ENCODE measurements at places on chromosomes 3 and 15.
A peak's percentile ranks its signal among the peaks of the same experiment; 100 is the strongest.

DNA sequence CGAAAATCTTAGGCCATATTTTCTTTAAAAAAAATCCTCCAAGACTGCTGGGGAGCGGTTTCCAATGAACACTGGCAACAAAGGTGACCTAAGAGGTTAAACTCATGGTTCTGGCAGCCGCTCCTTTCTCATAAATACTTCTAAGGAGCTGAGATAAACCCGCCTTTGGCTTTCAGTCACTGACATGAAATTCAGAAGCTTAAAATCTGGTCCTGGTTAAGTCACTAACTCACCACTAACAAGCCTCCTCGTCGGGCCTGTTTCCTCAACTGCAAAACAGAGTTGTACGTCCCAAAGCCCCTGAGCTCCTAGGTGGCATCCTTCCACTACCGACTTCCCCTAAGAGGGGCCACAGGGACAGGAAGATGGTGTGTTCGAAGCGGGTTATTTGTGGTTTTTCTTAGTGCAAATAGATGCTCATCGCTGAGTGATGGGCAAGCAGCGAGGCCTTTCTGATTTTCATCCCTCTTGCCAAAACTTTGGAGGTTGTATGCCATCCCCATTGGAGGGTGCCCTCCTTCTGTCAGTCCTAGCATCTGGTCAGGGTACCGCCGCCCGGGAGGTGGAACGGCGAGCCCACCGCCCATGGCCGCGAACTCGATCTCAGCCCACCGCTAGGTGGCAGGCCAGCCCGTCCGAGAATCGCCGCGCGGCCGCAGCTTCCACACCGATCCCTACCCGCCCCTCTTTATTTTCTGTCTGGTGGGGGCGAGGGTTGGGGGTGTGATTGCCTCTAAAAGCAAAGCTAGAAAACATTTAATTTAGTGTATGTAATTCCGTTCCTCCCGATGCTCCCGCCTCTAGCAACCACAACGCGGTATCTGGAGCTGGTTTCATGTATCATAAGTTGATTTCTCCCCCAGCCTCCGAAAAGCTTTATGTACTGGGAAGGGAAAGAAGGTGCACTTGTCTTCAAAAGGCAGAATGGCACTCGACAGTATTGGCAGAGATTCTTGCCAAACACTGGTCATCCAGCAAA, 4.6 kb downstream of the BCL6 start:
- peak; percentile 64 for DNase-seq

GRCh38 chr15:99965376-99965775, 232.1 kb upstream of the LYSMD4 start:
- DNase-seq = no peak

GRCh38 chr15:43225201-43225949, 4.6 kb upstream of the EPB42 start:
- DNase-seq = peak; percentile 72

DNA sequence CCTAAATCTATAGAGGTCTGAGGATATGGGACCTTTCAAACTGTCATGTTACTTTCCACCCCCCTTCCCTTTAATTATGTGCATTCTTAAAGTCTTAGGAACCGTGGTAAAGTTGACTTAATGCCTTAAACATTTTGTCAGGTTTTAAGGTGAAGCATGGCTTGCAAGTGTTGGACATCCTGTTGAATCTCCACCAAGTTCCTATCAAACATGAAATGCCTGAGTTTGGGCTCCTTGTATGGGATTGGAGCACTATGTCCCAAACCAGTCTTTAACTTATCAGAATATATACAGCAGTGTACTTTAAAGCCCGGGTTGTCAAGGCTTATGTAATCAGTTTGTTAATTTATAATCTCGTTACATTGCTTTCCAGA, 1.1 kb downstream of the SNRK start:
- no peak for DNase-seq

DNA sequence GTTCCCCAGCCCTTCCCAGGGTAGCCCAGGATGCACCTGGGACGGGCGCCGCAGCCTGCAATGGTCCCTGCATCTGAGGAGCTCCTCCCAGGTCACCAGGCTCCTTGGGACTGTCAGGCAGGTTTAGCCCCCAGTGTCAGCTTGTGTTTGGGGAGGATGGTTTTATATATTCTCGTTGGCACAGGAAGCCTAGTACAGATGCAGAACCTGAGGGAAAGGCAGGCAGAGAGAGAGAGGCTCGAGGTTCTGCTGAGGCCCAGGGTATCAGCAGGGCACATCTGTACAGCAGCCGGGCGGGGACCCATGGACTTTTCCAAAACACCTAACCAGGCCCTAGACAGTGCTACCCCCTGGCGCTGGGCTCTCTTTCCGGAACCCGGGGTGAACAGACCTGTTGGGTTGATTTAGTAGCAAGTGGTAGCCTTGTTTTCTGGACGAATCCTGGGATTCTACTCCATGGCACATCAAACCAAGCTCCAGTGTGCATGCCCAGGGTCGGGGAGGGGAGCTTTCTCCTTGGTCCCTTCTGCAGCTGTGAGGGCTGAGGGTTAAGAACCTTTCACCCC, 8.6 kb downstream of the PAK6 start:
- no peak for DNase-seq

DNA sequence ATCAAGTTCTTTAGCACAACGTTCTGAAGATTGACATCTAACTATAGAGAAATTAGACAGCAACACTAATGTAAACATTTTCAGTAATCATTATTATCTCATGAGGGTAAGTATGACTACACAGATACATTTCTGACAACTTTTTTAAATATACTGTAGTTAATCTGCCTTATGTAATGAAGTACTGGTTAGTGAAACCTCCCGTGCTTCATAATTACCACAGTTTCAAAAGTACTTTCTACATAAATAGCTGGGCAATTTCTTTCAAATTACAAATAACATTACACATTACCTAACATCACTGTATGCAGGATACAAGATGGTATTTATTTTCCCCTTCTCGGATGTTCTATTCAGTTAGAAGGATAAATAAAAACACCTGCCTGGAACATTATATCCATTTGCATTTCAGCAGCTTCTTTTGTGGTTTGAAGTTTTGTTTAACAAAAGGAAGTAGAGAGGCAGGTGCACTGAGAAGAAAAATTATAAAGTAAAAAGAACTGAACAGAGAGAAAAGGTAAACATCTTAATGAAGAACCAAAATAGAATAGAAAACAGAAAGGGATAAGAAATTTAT, 1241.5 kb upstream of the GBE1 start:
- DNase-seq = no peak

GRCh38 chr3:80190051-80190450, 422.3 kb upstream of the ROBO1 start:
- no peak for DNase-seq

DNA sequence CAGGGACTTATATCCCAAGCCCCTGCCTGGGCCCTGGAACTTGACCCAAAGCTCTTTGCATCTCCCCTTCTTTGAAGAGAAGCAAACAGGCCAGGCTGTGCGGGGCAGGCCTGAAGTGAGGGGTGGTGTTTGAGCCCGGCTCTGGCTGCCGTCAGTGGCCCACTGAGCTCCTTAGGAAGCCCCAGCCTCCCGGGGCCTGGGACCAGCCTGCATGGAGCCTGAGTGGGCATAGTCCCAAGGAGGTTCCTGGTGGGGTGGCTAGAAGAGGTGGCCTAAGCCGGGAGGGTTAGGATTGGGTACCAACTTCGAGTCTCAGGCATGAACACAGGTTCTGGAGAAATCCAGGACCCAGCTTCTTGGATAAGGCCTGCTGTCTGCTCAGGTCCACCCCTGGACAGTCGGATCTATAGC, 6.4 kb downstream of the TMIE start:
- no peak for DNase-seq

- no peak for DNase-seq
Observed at GRCh38 chr3:2246873-2247648, 148.4 kb downstream of the CNTN4 start.

GRCh38 chr15:88113613-88114308, 142.8 kb downstream of the NTRK3 start:
- no peak for DNase-seq

DNA sequence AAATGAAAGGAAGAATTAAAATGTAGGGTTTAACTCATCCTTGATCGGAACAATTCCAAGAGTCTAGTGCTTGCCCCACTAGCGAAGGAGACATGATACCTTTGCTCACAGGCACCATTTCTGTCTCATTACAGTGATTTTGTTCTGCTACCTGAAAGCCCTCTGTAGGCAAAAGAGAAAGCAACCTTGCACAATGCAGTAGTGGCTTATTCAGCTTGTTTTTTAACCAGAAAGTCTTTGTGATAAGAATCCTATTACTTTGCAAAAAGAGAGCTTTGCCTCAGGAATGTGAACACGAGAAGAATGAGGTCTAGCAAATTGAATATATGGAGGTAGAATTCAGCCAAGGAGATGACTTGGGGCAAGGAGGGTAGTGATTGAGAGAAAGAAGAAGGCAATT, 684.4 kb downstream of the GRM7 start:
- DNase-seq = no peak

GRCh38 chr15:50365971-50366370, 11.0 kb upstream of the GABPB1 start:
- DNase-seq = no peak

GRCh38 chr3:186464424-186465093, 79.6 kb downstream of the CRYGS start:
- DNase-seq = no peak

DNA sequence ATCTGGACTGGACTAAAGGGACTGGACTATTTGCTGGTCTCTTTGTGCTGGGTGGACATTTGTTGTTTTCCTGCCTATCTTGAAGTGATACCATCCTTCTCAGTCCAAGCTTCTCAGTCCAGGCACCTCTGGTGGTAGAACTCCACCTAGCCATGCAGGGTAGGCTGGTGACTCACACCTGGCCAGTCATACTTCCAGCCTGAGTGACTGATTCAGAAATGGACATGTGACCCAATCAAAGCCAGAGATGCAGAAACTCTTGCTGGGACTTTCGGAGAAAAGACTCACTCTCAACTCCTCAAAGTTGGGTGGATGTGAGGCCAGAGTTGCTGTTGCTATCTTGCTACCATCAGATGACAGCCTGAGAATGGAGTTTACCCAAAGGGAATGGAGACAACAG, 5.6 kb upstream of the ASB14 start:
- peak; percentile 6 for DNase-seq

- DNase-seq = no peak
Observed at GRCh38 chr3:170497207-170498095, 78.8 kb downstream of the CLDN11 start.

GRCh38 chr15:39598186-39598850, 17.4 kb downstream of the THBS1 start:
- no peak for DNase-seq

DNA sequence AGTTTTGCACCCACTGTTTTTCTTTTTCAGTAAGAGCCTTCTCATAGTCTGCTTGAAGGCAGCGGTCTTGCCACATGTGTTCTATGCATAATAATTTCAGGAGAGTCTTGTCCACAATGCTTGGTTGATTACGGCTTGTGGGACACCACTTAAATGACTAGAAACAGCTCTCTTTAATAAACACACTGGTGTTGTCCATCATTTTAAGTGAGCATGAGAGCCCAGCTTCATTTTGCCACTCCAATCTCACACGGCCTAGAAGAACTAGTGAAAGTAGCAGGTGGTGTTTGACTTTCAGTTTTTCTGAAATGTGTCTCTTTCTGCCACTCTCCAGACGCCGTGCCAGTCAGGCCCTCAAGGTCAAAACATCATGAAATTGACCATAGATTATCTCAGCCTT, 292.1 kb downstream of the LPP start:
- no peak for DNase-seq

DNA sequence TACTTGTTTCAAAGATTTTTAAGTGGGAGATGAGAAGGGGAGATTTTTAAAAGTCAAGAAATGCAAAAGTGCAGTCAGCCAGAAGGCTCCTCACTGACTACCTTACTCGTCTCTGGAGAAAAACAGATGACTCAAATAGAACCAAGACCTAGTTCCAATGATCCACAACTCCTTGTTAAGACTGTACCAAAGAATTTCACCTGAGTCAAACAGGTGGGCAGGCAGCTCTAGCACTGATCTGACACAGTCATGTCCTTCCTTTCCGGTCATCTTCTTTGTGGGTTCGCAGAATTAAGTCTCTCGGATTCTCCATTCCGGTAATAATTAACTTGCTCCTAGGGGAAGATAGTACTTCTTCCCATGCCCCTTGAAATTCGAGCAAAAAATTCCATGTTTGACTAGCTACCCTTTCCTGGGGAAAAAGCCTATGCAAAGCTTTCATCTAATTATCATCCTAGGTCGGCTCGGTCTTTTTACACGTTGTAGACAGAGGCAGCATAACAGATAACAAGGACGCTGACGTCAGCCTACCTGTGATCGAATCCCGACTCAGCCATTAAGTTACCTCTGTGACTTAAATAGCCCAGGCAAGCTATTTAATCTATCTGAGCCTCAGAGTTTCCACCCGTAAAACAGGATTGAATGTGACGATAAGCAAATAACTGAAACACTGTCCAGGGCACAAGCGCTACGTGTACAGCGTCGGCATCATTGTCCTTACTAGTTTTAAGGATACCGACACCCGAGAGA, 758 bp downstream of the SELENOK start:
- DNase-seq = no peak

DNA sequence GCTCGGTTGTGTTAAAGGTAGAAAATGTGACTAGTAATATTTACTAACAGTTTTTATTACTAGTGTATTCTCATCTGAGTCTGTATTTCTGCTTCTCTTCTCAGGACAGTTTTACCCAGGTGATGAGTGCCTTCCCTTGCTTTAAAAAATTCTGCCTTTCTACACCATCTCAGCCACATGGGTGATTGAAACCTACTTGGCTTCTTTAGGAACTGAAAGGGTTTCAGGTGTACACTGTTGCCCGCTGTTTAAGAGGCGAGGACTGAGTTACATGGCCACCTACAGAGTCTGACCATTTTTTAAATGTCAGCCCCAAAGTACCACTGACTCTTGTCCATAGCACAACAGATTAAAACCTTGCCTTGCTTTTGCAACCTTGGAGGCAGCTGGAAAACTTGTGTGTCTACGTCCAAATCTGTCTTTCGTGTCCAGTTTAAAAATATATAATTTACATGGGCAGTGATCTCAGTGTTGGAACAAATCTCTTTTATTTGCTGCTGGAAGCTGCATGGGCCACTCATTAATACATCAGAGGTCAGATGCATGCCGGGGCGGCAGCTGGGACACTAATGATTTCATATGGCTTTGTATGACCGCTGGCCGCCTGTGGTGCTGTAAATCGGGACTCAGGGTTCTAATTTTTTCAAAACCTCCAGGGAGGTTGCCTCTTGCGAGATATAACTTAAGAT, 44.6 kb downstream of the TRIM71 start:
- DNase-seq = no peak

GRCh38 chr3:127853681-127854080, 31.4 kb upstream of the MGLL start:
- DNase-seq = no peak

- DNase-seq = peak; percentile 83
Observed at GRCh38 chr3:157452097-157452496, 15.4 kb downstream of the PTX3 start.

GRCh38 chr15:101305820-101306255, 10.8 kb upstream of the SNRPA1 start:
- no peak for DNase-seq

DNA sequence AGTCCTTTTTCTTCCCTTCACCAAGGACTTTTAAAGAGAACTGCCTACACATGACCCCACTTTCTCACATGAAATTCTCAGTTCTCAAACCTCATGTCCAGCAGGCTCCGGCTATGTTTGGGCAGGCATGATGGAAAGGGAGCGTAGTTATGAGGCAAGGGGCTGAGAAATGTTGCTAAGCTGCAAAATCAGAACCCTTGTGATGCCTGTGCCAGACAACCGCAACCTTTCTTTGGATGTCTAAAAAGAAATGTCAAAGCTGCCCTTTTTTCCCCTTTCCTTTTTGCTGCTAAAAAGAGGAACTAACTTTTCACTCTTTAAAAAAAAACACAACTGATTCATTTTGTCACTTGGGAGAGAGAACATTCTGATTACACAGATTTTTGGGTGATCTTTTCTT, 19.2 kb downstream of the GNB4 start:
- DNase-seq = peak; percentile 94

Data from inflammatory macrophage treated with lipopolysaccharide for 4 hours (primary cell).